GDM1 (cell line): ENCODE measurements at places on chromosomes 13 and 19.

DNA sequence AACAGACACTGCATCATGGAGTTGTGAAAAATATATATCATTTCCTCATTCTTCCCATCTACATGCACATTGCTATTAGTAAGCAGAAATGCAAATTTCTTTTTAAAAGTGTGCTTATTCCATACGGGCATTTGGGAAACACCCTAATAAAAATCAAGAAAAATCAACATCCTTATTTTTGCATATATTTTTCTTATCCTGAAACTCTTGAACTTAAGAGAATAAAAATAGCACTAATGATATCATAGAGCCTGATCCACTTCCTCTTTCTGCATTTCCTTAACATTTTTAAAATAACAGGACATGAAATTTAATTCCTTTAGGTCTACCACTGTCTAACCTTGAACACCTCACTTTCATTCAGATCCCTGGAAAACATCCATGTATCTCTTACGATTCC lies 123.3 kb downstream of the VWA8 start:
- no peak for DNase-seq

DNA sequence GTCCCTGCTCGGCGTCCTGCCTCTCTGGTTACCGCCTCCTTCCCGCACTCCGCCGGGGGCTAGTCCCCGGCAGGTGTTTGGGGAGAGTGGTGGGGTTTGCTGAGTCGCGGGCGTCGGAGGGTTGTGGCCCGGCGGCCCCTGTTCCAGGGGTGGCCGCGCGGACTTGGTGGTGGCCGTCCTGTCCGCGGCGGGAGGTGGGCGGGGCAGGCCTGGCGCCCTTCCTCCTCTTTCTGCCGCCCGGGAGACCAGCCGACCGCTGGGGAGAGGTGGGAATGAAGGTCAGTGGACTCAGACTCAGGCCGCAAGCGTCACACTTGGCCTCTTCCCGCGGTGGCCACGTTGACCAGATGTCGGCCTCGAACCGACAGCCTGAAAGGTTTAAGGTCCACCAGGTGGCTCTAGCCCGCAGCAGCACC lies 61.8 kb downstream of the ZNF723 start:
- no peak for DNase-seq

- no peak for DNase-seq
Measured at GRCh38 chr19:19642506-19643157, 825 bp downstream of the GMIP start.

GRCh38 chr13:112438515-112438914 lies 62.4 kb downstream of the SPACA7 start:
- no peak for DNase-seq

DNA sequence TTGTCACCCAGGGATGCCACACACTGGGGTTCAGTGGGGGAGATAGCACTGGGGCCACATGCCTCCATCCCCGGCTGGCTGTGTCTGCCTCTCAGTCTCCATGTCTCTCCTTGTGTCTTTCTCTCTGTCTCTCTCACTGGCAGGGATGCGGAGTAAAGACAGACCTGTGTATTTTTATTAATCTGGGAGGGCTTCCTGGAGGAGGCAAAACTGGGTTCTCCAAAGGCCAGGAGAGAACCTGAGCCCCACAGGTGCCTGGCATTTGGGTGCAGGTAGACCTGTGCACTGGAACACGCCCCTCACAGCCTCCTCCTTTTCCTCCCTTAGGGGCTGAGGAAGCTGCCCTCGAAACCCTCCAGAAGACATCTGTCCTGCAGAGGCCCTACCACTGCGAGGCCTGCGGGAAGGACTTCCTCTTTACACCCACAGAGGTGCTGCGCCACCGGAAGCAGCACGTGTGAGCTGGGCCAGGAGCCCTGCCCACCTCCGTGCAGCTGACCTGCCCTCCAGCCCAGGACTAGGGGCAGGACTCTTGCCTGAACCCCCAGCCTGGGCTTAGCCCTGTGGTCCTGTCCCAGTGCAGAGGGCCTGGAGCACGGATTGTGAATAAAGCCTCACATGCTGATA lies 32.7 kb downstream of the DHX34 start:
- peak; percentile 15 for DNase-seq

GRCh38 chr19:2096034-2096479 lies at the start of gene MOB3A:
Gene MOB3A (minus strand): TSS chr19:2096326. CDS start chr19:2078560, 17,766 bp downstream.
- peak; percentile 96 for DNase-seq

GRCh38 chr19:33432446-33433170 lies 59.1 kb downstream of the CEBPG start:
- no peak for DNase-seq

DNA sequence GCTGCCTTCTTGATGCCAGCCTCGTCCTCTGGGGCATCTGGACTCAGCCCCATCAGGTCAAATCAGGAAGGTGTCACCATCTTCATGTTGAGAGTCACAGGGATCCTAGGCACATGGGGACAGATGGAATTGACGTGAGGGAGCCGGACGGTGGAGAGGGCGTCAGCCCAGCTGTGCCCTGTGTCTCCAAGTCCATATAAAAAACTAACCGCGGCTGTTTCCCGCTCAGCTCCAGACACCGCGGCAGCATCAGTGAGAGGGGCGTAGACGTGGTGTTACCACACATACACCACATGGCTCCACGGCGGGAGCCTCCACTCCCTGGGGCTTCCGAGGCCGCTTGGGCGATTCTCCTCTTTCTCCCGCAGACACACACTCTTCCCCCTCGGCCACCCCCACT lies 5.6 kb upstream of the PRR36 start:
- no peak for DNase-seq

DNA sequence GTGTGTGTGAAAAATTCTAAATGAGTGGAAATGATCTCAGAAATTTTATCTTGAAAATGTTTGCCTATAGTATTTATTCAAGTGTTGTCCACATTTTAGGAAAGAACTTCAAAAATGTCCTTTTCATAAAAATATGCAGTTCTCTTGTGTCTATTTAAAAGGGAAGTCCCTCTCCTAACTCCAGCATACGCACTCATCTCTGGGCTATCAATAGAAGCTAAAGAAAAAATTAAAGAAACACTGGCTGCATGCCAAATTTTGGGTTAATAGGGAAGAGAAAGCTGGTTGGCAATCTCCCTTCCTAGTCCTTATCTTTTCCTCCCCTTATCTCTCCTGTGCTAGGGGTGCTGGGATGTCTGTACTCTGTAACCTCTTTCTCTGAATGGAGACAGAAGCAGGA lies 313.3 kb downstream of the ENOX1 start:
- no peak for DNase-seq

GRCh38 chr19:29587518-29587986 lies 18.5 kb upstream of the POP4 start:
- DNase-seq: no peak

DNA sequence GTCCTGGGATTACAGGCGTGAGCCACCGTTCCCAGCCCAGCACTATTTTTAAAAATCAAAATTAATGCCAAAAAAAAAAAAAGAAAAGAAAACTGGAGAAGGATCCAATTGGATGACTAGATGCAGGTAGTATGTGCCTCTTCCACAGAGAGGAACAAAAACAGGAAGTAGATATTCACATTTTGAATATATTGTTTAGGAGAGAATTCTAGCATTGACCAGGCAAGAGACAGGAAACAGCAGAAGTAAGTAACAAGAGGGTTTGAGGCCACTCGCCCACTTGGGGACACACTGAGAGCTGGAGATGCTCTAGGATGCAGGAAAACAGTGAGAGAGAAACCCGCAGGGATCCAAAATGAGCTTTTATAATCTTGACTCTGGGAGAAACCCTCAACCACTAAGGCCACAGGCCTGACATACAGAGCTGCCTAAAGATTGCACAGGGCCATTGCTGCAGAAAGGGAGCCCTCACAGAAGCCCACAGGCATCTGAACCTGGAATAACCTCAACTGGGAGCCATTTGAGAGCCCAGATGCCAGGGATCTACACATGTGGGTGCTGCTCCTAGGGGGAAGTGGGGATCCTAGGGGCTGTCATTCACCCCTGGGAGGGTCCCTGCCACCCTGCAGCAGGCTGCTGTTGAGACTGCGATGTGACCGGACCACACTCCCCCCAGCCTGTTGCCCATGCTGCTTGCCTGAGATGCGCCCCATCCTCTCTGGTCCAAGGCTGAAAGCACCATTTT lies 28.2 kb downstream of the IGFL2 start:
- no peak for DNase-seq

DNA sequence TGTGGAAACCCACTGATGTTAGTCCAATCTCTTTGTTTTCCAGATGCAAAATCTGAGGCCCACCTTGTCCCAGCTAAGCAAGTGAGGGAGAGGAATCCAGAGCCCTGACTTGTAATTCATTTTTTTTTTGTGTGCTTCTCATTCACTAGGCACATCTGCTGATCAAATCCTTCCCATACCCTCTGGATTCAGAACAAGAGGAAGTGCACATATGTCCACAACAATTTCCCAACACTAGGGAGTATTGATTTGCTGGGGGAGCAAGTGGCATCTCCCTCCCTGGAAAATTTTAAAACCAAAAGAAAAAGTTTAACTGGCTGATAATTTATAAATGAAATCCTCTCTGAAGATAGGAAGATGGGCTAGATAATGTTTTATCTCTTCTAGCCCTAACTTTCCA lies 94.6 kb upstream of the RFC3 start:
- no peak for DNase-seq

DNA sequence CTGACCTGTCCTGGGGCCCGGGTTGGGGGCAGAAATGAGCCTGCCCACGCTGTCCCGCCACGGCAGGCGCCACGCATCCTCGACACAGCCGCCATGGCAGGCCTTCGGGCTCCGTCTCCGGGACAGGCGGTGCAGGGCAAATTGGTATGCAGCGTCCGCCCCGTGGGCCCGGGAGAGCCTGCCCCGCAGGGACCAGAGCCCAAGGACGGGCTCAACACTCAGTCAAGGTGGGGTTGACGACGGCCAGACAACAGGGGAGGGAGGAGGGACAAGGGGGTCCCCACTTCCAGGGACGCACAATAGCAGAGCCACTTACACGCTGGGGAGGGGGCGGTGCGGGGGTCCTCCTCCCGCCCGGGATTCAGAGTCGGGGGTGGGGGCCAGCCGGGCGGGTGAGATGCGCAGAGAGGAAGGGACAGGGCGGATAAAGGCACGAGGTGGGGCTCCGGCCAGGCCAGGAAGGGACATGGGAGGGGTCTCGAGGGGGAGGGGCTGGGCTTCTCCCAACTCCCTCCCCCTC lies 1.2 kb downstream of the CTXN1 start:
- DNase-seq: no peak

DNA sequence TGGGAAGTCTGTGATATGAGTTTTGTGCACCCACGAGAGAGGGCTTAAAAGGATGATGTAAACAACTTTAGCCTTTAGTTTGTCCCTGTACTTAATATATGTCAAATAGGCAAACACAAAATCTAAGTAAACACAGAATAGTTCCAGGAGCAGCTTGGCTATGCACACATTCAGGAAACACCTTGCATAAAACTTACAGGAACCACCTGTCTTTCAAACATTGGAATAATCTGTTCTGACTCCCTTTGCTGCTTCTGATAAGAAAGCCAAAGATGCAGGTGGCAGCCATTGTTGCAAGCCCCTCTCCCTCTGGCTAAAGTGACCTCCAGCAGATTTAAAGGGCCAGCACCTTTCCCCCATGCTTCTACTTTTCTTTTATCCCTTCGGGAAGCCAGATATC lies 4.7 kb downstream of the EEF1AKMT1 start:
- DNase-seq: no peak

DNA sequence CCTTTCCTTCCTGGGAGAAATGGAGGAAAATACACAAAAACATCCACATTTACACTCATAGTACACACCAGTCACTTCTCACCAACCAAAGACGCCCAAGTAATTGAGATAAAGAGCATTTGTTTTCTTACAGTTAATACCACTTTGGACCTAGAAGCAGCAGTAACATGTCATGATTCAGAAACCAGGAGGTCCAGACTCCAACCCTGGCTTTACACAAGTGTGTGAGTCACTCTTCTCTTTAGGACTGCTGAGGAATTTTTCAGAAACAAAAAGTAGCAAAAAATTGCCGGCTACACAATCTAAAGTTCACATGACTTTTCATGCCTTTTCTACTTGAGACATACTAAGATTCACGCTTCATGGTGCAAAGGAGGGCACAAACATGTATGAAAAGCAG lies 42.1 kb downstream of the TUBGCP3 start:
- DNase-seq: no peak

- no peak for DNase-seq
Measured at GRCh38 chr13:100291624-100292023, 202.7 kb downstream of the PCCA start.

GRCh38 chr19:29311191-29311790 lies 98.3 kb upstream of the UQCRFS1 start:
- DNase-seq: no peak

- no peak for DNase-seq
Measured at GRCh38 chr19:29767039-29767735, 44.6 kb upstream of the CCNE1 start.

DNA sequence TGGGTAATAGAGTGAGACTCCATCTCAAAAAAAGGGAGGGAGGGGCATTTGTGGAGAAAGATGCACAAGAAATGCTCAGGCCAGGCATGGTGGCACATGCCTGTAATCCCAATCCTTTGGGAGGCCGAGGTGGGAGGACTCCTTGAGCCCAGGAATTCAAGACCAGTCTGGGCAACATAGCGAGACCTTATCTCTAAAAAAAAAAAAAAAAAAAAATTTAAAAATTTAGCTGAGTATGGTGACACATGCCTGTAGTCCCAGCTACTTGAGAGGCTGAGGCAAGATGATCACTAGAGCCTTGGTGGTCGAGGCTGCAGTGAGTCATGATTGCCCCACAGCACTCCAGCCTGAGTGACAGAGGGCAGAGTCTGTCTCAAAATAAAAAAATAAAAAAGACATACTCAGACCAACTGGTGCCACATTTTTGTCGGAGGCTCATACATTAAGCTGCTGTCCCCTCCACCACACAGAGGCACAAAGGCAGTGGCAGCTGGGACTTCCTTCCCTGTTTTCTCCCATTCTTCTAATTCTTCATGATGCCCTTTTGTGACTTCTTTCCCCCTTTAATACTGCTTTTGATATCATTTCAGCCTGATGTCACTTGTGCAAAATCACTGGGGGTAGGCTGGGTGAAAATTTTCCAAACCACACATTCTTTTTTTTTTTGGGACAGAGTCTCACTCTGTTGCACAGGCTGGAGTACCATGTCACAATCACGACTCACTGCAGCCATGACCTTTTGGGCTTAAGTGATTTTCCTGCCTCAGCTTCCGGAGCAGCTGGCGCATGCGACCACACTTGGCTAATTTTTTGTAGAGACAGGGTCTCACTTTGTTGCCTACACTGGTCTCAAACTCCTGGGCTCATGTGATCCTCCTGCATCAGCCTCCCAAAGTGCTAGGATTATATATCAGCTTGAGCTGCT lies 26.8 kb upstream of the CXCL17 start:
- DNase-seq: no peak
